ENCODE measurements at places on chromosomes 1 and 21. TPM values are rescaled to one million over a fixed set of nuclear protein-coding genes. Genes with fewer than 3 reads are reported as not detected.

DNA sequence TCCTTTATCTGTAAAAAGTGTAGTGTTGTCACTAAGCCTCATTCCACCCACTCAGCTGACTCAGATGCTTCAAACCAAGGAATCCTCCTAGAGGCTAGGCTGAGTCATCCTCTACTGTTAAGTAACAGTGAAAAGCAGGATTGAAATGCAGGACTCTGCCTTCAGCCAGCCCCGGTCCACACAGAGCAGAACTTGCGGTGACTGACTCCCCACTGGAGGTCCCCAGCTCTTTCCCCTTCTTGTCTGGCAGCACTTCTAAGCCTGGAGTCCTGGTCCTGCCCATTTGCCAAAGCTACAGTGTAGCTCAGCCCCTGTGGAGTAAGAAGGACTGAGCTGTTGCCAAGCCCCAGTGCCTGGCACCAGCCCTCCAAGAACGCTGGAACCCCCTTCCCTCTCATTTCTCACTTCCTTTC is 1.7 kb downstream of the RAB7B start:
- no peak for DNase-seq

DNA sequence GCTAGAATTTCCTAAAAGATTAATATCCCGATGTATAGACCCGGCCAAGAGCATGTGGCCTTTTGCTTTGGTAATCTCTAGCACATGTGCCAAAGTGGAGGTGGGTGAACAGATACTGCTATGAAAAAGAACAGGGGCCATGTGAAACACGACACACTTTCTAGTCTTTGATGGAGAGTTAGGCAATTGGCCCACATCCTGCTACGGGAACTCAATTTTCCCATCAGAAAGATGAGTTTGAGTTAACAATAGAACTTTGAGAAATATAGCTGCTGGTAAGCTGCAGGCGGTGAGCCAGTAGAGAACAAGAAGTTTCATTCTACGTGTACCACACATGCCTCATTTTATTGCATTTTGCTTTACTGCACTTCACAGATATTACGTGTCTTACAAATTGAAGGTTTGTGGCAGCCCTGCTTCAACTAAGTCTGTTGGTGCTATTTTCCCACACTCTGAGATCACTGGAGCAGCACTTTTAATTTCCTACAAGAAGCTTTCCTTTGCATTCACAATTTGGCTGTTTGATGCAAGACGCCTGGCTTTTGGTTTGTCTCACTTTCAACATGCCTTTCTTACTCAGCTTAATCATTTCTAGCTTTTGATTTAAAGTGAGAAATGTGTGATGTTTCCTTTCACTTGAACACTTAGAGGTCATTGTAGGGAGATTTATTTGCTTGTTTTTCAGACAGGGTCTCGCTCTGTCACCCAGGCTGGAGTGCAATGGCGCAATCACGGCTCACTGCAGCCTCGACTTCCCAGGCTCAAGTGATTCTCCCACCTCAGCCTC is 46.3 kb downstream of the HTR6 start:
- DNase-seq: no peak

GRCh38 chr1:220810963-220811362 is 24.2 kb downstream of the MTARC1 start:
- no peak for DNase-seq

GRCh38 chr1:47992720-47993415 is 4.3 kb downstream of the TRABD2B start:
- no peak for DNase-seq

The HMGB4 gene
- not detected for total RNA-seq

GRCh38 chr1:227305894-227306626 is 12.2 kb downstream of the CDC42BPA start:
- DNase-seq: no peak

The ZNF648 gene
- 0.23 TPM for total RNA-seq

DNA sequence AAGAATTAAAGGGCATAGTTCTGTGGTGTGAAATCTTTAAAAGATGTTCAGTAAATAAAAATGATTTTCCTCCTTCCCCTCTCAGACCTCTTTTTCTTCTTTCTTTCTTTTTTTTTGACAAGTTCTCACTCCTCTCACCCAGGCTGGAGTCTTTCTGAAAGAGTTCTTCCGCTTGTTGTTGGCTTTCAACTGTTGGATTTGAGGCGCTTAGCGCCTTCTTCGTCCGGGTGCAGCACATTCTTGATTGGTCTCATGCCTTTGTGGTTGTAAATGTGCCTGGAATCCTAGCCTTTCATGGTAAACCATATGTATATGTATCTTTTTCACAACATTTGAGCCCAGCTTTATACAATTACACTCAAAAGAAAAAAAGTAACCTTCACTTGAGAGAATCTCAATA is 980 bp upstream of the METTL18 start:
- no peak for DNase-seq

DNA sequence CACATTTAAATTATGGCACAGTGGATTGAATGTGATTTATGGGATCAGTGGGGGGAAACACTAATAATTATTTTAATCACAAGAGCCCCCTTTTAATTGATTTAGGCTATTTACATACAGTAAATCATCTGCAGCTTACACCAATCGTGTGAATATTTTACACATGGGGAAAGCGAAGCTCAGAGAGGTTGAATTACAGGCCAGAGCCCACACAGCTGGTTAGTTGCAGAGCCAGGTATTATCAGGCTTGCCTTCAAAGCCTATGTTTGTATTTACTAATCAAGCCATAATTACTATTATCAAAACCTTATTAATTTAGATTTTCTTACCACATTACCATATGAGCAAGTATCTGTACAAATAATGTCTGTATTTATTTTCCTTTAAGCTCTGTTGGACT is 749 bp downstream of the SDCCAG8 start:
- DNase-seq: no peak

The C1orf185 gene
- not detected for total RNA-seq

DNA sequence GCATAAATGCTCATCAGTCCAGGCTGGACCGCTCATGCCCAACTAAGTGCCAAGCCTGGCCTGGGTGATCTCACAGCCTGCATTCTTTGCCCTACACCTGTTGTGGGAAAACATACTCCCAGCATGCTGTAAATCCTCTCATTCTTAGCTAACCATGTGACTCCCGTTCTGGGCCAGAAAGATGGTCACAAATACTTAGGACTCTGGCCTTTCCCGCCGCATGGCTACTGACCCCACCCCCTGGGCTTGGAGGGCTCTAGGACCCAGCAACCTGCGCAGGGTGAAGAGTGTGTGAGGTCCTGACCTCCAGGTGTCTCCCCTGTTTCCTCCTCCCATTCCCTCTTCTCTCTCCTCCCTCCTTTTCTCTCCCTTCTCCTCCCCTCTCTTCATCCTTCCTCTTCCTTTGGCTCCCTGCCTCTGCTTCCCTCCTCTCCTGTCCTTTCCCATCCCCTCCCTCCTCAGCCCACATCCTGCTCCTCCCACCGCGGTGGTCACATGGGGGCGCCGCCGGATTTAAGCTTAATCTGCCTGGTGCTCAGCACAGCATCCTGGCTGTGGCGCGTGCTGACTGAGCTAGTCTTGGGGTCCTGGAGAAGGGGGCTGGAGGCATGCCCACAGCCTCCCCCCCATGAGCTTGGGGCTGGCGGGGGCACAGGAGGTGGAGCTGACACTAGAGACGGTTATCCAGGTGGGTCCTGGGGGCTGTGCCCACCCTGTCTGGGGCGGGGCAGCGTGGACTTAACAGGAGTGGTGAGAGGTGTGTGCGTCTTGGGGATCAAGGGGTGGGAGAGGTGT is at the start of gene CROCC:
Gene CROCC (plus strand): TSS at position 541 of the 795 bp plus-strand sequence. CDS start 88 bp downstream, at position 629.
- DNase-seq: peak; percentile 88

GRCh38 chr1:59163268-59164092 is 133.4 kb upstream of the FGGY start:
- no peak for DNase-seq

The IGSF5 gene
- 4.4 TPM for total RNA-seq

DNA sequence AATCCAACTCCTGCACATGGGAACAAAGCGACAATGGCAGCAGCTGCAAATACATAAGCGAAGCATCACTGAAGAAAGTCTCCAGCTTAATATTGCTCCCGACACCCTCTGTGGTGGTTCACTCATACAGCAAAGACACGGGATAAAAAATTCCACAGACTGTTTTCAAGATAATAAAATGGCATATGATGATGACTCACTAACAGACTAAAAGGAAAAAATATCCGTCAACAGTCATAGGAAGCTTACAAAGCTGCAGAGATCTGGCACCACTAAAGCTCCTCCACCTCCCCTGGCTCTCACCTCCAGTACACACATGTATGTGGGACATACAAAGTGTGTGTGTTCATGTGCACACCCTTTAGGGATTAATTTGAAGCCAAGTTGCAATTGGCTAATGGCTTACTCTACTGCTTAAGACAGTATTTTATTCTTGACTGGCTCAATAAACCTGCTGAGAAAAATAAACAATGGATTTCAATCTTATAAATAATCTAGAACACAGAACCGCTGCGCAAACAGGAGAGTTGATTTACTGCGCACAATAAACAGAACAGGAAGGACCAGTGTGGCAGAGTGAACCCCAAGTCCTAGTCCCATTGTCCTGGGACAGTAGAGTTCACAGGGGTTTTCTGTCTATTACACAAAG is 94.4 kb downstream of the SLC45A1 start:
- no peak for DNase-seq

The ATP1A2 gene
- total RNA-seq: 34.8 TPM

DNA sequence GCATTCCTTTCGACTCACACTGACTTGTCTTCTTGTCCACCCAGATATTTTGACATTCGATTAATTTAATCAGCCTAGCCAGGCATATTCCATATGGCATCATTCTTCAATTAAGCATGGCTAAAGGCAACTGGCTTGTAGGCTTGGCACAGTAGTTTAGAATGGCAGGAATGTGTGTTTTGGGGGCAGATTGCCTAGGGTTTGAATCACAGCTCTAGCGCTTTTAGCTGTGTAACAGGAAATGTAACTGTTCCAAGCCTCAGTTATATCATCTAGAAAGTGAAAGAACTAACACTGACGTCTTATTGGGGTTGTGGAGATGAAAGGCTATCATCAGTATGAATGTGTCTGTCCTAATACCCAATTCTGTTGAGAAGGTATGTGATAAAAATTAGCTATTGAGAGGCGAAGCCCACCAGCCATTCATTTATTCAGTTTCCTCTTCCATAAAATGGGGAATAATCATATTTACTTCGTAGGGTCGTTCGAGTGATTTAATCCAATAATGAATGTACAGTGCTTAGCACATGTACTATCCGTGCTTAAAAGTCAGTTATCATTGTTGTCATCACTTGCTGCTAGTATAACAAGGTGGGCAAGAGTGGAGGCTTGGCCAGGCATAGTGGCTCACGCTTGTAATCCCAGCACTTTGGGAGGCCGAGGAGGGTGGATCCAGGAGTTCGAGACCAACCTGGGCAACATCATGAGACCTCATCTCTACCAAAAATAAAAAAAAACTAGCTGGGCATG is 41.6 kb upstream of the GRHL3 start:
- no peak for DNase-seq

- DNase-seq: no peak
These were observed 35.9 kb upstream of the CCSAP start for GRCh38 chr1:229378586-229379367.

DNA sequence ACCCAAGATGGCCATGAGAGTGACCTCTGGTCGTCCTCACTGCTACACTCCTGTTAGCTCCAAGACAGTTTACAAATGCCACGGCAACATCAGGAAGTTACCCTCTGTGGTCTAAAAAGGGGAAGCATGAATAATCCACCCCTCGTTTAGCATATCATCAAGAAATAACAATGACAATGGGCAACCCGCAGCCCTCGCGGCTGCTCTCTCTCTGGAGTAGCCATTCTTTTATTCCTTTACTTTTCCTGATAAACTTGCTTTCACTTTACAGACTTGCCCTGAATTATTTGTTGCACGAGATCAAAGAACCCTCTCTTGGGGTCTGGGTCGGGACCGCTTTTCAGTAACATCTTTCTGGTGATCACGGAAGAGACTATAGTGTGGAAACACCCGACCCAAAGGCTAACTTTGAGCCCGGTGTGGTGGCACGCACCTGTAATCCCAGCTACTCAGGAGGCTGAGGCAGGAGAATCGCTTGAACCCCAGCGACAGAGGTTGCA is 19.8 kb upstream of the COX20 start:
- DNase-seq: peak; percentile 64

- DNase-seq: no peak
These were observed 78.4 kb downstream of the OLFM3 start for GRCh38 chr1:101918277-101918676.

DNA sequence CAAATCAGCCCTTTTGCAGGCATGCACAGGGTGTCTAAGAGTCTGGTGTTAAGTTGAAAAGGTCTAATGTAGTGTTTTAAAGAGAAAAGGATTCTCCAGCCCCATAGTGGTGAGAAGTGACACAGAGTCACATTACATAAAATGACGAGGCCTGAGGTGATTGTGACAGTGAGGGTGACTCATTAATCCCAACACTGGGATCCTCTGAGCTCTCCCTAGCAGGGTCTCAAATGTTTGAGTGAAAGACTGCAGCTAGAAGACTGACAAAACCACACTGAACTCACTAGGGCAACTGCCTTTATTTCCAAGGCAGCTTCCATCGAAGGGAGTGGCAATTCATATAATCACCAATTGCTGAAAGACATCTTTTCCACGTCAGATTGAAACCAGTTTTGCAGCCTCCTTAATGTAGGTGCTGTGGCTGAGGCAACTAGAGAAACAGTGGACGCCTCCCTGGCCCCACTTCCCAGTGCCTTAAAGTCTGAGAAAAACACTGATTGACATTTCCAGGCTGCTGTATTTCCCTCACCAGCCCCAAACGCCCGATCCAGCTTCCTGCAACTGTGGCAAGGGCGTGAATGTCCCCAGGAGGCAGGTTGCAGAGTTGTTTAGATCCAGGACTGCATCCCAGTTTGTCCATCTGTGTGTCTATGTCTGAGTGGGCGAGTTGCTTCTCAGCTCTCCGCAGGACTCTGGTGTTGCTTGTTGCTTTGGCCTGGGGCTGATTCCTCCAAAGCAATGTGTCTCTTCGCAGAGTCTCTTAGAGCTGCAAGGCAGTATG is 81.4 kb downstream of the RUNX1 start:
- no peak for DNase-seq

The FBLIM1 gene
- total RNA-seq: 66.6 TPM

DNA sequence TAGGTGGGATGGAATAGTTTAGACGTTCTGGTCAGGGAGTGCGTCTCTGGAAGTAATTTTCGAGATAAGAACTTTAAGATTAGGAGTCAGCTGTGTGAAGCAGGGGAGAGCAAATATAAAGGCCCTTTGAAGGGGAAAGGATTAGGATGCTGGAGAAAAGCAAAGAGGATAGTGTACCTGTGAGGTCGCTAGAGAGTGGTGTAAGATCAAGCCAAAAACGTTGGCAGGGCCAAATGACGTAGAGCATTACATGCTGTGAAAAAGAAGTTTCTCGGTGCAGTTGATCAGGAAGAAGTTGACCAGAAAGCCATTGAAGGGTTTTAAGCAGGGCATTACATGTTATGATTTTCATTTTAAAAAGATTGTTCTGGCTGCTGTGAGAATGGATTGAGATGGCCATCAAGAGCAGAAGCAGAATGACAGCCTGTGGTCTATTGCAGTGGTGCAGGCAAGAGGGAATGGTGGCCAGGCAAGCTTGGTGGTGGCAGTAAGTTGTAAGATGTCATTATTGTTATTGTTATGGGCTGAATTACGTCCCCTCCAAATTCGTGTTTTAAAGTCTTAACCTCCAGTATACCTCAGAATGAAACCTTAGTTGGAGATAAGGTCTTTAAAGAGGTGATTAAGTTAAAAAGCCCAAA is 113.6 kb upstream of the KIF26B start:
- peak; percentile 39 for DNase-seq

GRCh38 chr1:175750366-175751071 is 7.1 kb upstream of the TNR start:
- no peak for DNase-seq

Measured in H1 (cell line).